ENCODE measurements at places on chromosomes 7 and 10.

GRCh38 chr7:150769768-150770167 lies 30.4 kb downstream of the TMEM176B start:
- DNase-seq, result no peak

- no peak for DNase-seq
Measured at GRCh38 chr10:110364531-110364937, 59.8 kb upstream of the SMNDC1 start.

DNA sequence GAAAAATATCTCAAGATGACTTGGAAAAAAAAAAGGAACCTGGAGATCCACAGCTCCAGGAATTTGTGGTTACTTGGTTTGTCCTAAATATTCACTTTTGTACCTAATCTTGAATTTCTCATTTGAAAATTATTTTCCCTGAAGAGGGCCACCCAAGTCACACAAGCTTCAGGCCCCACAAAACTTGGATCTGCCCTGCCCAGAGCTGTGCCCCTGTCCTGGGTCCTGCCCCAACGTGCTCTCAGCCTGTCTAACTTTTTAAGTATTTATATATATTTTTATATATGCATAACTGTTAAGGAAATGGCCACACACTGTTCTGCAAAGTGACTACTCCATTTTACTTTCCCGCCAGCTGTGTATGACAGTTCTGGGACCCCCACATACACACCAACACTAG lies 123.5 kb downstream of the ARHGAP22 start:
- no peak for DNase-seq

DNA sequence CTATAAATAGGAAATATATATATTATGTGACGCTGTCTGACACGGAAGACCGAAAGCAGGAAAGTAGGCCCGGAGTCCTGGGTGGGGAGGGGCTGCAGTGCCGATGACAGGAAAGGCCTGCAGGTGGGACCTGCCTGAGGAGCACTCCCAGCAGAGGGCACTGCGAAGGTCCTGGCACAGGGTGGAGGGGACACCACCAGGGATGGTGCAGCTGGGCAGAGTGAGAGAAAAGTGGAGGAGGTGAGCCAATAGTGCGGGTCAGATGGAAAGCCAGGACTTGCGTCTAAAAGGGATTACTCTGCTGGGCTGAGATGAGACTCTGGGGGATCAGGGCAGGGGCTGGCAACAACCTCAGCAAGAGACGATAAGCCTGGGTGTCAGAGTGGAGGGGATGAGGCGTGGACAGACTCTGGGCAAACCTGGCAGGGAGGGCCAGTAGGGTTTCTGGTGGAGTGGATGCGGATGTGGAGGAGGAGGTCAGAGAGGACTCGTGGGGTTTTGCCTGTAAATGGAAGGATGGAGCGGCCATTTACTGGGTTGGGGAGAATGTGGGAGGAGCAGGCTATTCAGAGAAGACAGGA lies 118.2 kb upstream of the ZNF746 start:
- DNase-seq, result no peak

- DNase-seq, result peak; percentile 74
Measured at GRCh38 chr7:151046603-151047573, 1.4 kb upstream of the ASIC3 start.

DNA sequence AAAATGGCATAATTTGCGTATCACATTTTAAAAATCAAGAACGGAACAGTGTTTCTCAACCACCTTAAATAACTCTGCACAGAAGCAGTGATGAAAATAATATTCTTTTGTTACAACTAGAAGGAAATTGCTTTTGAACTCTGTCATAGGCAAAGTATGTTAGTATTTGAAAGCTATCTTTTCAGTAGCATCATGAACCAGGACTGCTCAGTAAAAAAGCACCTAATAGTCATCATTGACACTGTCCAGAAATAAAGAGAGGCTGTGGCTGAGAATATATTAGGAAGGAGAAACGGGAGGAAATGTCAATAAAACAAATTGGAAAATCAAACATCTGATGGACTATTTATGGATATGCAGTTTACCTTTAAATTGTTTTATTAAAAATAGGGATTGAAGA lies 237.2 kb upstream of the AKR1E2 start:
- DNase-seq, result no peak

GRCh38 chr10:66671562-66671961 lies 254.3 kb upstream of the LRRTM3 start:
- DNase-seq, result no peak

DNA sequence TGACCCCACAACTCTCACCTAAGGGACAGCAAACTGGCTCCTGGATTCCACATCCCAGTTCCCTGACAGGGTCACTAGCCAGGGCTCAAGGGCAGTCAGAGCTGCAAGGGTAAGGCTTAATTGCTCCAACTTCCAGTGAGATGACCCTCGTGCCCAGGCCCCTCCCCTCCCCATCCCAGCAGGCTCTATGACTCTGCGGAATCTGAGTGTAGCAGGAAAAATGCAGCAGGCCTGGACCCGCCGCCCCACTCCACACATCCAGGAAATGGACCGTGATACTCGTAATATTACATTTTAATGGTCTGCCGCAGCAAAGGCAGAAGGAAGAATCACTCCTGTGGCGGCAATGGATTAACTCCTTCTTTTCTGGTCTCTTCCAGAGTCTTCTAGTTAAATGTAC lies 91.7 kb upstream of the CHST15 start:
- DNase-seq, result no peak

- DNase-seq, result peak; percentile 43
Measured at GRCh38 chr10:90592638-90593302, 265.1 kb downstream of the HTR7 start.

DNA sequence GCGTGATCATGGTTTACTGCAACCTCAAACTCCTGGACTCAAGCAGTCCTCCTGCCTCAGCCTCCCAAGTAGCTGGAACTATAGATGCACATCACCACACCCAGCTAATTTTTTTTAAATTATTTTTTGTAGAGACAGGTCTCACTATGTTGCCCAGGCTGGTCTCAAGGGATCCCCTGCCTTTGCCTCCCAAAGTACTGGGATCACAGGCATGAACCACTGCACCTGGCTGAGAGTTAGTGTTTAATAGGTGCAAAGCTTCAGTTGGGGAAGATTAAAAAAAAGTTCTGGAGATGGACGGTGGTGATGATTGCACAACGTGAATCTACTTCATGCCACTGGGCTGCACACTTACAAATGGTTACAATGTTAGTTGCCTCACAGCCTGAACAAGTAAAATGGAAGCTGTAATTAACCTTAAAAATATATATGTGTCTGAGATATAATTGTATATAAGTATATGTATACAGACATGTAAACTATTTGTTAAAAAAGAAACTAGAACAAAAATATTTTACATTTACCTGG lies 106.4 kb upstream of the ZNF438 start:
- no peak for DNase-seq

DNA sequence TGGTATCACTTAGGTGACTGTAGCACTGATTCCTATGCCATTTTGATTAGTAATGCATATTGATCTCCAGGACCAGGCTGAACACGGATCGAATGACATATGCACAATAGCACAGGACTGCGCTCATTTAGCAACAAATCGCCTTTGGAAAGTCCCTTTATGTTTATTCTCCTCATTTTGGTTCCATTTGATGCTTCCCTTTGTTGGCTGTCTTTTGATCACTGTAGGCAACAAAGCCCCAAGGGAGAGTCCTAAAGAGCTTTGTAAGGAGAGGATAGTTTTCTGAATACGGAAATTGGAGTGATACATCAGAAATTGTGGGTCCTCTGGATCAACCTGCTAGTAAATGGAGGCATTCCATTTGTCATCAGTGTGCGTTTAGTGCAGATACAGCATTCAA lies 1111.4 kb downstream of the SORCS1 start:
- DNase-seq, result no peak

DNA sequence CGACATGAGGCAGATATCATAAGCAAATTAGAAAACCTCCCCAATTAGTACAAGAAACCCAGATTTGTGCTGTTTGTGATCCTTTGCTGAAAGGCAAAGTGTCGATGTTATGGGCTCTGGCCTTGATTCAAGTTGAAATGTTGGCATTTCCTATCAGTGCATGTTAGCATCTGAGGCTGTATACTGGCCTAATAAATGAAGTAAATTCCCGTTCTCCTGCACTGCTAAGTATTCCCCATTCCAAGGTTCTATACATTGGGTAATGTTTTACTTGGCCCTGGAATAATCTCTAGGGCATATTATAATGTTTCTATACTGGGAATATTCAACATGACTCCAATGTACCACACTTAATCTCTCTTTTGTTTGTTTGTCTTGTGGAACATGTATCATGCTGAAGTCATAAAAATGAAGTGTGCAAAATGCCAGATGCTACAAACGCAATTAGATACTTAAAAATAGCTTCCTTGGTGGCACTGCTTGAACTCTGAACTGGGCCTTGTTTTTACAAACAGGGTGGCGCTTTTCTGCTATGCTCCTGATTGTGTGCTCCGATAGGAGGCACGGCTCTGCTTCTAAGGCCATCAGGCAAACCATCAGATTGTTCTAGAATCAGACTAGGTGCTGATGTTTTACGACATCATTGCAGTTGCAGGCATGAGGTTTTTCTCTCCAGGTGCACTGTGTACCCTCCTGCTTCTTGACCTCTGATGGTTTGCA lies 156.7 kb upstream of the TCF7L2 start:
- no peak for DNase-seq

- DNase-seq, result no peak
Measured at GRCh38 chr10:101818872-101819633, 809 bp upstream of the OGA start.

- no peak for DNase-seq
Measured at GRCh38 chr10:93917064-93917391, 23.2 kb downstream of the SLC35G1 start.

DNA sequence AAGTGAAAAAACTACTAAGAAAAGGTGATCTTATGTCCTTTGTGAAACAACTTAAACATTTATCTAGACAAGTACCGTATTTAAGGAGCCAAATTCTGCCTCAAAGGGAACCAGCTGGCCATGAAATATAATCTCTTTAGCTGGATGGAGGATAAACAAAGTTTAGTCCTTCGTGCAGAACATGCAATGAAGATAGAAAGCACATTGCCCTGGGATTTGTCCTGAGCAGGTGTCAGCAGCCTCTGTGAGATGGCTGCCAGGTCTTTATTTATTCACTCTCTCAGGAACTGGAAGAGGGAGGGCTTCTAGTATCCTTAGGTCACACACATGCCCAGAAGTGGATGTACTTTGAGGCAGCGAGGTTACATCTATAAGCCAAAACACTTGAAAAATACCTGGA lies 57.4 kb upstream of the CASD1 start:
- DNase-seq, result no peak

GRCh38 chr10:132131581-132132420 lies 54.9 kb upstream of the DPYSL4 start:
- DNase-seq, result peak; percentile 1

GRCh38 chr7:33901199-33901598 lies 4.1 kb upstream of the BMPER start:
- DNase-seq, result no peak

DNA sequence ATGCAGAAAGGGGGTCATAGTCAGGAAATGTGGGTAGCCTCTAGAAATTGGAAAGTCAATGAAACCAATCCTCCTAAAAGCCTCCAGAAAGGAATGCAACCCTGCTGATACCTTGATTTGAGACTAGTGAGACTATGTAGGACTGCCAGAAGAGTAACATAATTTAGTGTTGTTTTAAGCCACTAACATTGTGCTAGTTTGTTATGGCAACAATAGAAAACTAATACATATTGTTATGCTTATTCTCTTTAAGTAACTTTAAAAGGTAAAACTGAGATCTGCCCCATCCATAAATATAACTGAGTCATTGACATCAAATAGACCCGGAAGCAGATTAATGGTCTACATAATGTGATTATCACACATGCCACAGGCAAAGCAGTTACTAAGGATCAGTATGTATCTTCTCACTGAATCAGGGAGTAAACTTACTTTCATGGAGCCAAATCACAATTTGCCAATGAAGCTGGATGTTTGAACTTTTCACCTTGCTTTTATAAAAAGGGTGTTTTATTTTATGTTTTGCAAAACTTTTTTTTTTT lies 146.4 kb upstream of the TMEM106B start:
- no peak for DNase-seq

- DNase-seq, result no peak
Measured at GRCh38 chr10:19904202-19904661, 88.0 kb downstream of the PLXDC2 start.

DNA sequence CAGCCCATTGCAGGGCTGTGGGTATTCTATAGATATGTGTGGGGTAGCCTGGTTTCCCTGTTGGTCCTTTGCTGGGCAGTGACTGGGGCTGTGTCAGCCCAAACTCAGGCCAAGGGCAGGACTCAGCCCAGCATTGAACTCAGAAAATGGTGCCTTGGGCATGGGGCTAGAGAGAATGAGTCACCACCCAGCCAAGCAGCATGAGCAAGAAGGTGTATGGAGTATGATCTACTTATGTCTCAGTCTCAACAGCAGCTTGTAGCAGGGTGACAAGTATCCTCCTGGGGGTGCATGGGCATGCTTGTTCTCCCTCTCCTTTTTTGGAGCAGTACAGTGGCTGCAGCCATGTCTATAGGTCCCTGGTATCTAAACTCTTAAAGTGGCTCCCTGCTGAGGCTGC lies 32.0 kb downstream of the STK31 start:
- no peak for DNase-seq

DNA sequence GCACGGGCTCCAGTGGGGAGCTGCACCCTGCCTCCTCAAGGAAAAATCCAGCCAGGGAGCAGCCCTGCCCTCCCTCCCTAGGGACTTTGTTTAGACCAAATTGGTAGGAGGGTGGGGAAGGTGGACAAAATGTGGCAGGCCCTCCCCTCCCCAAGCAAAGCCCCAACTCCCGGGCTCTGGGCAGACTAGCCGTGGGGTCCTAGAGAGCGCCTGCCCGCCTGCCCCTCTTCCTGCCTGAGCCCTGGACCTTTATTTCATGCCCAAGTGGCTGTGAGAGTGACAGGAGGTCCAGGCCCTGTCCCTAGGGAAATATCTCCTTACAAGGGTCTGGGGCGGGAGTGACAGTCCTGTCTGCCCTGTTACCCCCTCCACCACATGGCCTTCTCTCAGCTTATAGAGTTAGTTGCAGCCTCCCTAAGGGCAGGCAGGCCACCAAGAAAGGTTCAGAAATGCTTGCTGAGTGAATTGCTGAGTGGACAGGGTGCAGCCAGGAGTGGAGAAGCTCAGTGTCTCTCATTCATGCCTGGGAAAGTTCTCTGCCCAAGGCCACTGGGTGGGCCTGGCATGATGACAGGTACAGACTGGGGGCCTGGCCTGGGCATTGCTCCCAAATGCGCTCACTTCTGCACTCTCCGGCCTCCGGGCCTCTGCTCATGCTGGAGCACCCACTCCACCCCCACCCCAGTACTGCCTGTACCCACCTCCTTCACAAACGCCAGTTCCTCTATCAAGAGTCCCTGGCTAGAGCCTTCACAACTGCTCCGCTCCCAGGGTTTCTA lies 25.2 kb downstream of the DNAJB12 start:
- peak; percentile 71 for DNase-seq

- DNase-seq, result no peak
Measured at GRCh38 chr7:27123007-27123476, 7.5 kb downstream of the HOXA4 start.

GRCh38 chr10:11781114-11781513 lies 38.9 kb downstream of the ECHDC3 start:
- no peak for DNase-seq

DNA sequence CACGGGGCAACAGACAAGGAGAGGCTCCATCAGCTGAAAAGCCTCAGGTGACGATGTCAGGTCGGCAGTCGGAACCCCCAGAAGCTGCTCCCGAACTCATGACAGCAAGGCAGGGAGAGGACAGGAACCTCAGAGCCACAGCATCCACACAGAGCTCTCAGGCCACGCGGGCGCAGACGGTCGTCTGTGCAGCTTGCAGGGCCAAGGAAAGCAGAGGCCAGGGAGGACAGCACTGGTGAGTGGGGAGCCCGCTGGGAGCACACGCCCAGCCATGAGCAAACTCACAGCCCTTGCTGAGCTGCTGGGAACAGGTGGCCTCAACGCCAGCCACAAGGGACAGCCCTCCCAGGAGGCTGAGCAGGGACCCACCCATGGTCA lies 138.9 kb downstream of the MAD1L1 start:
- no peak for DNase-seq
